GM23248 (cell line): ENCODE measurements at places on chromosomes 12 and 14.
A peak's percentile ranks its signal among the peaks of the same experiment; 100 is the strongest.

GRCh38 chr14:37598747-37599506, 3.5 kb downstream of the TTC6 start:
- no peak for DNase-seq

- DNase-seq: no peak
These were observed 79.5 kb downstream of the PPFIA2 start for GRCh38 chr12:81679614-81680013.

DNA sequence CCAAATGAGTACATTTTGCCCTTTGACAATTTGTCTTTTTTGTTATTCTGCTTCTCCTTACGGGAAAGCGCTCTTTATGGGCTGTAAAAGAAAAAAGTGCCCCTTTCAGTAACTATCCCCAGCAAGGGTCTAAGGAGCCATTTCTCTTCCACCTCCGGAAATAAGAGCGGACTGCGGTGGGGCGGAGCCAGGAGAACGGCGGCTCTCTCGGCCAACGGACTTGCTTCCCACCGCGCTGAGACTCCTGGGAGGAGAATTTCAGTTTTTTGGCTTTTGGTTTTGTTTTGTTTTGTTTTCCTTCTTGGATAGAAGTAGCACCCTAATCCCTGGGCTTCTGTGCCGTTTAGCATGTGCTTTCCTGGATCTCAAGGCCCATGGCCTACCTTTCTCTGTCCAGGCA, 43.5 kb downstream of the ZNF641 start:
- no peak for DNase-seq

DNA sequence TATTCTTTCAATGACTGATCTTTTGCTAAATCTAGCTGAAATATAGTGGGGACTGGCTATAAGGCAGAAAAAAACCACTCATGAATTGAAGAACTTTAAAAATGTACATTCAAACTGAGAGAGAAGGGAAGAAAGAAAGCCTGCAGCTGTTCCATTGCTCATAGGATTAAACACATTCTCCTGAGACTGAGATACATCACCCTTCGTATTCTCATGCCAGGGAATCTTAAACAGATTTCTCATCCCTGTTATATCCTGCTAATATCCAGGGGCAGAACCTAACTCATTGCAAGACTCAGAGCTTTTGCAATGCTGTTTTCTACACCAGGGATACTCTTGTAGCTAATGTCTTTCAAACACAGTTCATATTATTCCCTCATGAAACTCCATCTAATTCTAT, 67.2 kb upstream of the ACSS3 start:
- peak; percentile 12 for DNase-seq

DNA sequence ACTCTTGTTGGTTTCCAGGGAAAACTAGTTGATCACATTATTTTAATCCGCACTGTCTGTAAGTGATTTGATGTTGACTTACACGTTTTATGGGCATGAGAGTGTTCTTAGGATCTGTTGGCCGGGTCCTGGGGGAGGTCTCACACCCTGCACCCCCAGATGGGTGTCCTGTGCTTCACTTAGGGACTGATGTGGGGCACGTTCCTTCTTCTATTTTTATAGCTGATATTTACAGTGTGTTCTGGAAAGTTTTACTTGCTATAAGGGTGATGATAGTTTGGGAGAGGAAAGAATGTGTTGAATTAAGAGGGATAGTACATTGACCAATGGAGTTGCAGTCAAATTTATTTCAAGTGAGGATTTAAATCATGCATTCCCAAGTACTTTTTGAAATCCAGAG, 96.5 kb upstream of the DYNC1H1 start:
- no peak for DNase-seq

- no peak for DNase-seq
These were observed 71.7 kb downstream of the CRADD start for GRCh38 chr12:93748672-93749383.

DNA sequence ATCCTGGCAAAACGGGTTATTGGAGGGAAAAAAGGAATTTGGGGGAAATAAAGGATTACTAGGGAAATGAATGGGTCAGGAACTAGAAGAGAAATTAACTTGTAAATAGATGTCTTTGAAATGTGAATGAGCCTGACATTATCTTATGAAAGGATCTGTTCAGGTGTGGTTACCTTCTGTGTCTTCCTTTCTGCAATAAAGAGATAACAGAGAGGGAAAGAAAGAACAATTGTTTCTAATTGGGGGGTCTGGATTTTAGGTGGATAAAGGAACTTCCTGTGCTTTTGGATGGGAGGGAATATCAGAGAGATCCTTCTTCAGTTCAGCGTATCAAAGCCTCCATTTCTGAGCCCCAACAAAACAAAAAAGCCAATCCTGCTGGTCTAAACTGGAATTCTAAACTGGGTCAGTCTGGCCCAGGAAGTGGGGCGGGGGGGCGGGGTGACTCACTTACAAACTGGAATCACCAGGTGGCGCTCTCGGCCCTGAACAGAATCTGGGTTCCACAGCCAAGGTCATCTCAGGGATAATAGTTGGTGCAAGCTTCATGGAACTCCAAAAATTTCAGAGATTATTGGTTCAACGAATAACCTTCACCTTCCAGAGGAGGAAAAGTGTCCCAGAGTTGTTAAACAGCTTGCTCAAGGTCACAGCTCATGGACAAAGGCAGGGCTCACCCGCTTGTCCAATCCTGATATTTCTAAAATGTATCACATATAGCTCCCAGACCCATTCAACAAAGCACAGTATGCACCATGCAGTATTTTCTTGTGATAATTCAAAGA, 15.2 kb upstream of the PEBP1 start:
- DNase-seq: peak; percentile 85

- no peak for DNase-seq
These were observed 9.7 kb downstream of the MYO1A start for GRCh38 chr12:57040211-57040610.

DNA sequence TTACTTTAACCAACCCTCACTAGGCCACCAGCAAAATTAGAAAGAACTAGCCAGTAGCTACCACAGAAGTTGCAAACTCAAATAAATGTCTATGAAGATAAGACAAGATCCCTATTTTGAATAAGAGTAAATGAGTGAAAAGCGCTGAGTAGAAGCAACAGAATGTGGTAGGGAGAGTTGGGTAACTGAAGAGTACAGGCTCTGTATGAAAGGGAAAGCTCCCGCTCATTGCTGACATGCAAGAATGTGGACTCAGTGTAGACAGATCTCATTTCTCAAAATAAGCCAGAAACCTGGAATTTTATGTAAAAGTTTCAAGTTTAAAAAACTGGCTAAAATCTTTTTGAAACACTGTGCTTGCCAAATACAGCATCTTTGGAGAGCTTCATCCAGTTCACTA, 63.9 kb downstream of the NAV3 start:
- DNase-seq: no peak

DNA sequence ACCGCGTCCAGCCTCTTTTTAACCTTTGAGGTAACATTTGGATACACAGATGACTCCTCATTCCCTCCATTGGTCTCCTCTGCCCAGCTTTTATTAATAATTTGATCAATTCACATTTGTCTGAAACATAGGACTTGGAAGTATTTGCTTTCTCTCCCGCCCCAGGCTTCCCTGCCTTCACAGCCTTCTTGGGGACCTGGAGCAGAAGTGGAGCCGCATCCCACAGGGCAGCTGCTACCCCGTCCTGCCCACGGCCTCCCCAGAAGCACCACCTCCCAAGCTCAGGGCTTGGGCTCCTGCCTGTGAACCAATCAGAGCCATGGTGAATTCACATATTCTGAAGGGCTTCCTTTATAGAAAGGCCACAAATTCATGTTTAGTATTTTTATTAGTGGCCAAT, 97.6 kb downstream of the PIWIL1 start:
- DNase-seq: no peak

DNA sequence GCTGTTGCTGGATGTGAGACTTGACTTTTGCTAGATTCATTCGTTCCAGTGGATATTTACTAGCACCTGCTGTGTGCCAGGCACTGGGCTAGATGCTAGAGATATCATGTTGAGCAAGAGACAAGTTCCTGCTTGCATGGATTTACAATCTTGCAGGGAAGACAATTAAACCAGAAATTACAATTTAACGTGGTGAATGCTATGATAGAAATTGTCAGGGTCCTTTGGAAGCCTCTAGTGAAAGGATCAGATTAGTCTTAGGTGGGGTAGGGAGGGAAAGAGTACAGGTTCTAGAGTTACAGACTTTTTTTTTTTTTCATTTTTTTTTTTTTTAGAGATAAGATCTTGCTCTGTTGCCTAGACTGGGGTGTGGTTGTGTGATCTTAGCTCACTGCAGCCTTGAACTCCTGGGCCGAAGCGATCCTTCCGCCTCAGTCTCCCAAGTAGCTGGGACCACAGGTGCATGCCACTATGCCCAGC, 36.7 kb downstream of the SPATS2 start:
- no peak for DNase-seq

DNA sequence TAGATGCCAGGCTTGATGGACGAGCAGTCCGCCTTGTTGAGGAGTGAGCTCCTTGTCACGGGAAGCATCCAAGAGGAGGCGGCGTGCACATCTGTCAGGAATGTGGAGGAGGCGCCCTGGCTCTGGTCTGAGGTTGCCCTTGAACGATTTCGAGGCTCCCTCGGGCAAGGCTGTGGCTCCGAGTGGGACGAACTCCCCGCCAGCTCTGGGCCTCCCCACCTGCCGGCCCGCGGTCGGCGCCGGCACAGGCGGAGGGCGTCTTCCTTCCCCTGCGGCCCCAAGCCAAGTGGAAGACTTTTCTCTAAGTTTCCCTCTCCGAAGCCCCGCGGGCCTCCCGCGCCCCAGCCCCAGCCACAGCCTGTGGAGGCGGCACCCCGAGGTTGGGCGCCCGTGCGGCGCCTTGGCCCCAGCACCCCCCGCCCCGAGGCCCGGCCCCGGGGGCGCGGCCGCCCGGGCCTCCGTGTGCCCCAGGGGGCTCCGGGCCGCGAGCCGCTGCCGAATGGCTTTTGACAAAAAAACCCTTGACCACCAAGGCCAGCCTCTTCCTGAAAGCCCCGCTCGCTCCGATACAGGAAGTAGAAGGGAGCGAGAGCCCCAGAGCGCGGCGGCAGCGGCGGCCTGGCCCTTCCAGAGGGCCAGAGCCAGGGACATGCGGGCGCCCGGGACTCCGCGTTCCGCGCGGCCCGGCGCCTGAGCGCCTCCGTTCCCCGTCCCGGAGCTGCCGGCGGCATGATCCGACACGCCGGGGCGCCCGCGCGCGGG, at the start of gene RIN3:
Gene RIN3, plus strand, starts transcription at position 578 of the 762 bp plus-strand sequence. Its CDS starts 152 bp downstream, at position 730.
- DNase-seq: peak; percentile 84

- no peak for DNase-seq
These were observed 133.7 kb downstream of the TMEM30B start for GRCh38 chr14:61147381-61147821.

DNA sequence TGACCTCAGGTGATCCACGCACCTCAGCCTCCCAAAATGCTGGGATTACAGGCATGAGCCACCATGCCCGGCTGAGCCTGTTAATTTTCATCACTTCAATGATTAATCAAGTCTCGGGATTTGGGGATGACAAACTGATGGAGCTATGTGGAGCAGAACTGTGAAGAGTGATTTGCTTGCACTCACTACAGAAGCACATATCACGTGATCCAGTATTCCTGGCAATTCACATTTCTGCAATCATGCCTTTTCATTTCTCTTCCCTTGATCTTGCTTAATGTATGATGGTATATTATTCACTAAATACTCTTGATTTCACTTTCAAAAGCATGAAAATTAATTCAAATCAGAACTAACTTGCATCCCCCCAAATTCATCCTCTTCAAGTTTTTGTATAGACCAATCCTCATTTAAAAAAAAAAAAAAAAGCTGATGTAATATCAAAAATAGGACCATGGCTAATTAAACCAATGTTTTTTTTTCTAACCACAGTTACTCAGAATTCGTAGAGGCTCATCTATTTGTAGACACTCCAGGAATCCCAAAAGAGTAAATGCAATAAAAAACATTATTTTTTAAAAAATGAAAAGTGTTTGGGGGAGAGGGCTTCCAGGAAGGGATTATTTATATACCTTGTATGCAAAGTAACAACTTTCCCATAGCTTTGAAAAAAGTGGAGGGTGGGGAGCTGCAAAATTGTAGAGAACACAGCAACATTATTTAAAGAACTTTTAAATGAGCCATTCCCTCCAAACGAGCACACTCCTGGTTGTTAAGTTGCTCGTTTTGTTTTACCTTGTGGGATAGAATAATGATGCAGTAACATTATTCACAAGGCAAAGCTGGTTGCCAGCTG, 7.0 kb upstream of the ATXN2 start:
- peak; percentile 19 for DNase-seq

- DNase-seq: peak; percentile 33
These were observed 29.2 kb downstream of the GALNT16 start for GRCh38 chr14:69288956-69289705.

GRCh38 chr14:52253503-52253902, 14.0 kb upstream of the PTGDR start:
- DNase-seq: peak; percentile 61

- DNase-seq: no peak
These were observed 390.3 kb downstream of the DIO2 start for GRCh38 chr14:79820866-79821535.

GRCh38 chr12:52022841-52023181, 16.1 kb downstream of the TAMALIN start:
- DNase-seq: no peak

DNA sequence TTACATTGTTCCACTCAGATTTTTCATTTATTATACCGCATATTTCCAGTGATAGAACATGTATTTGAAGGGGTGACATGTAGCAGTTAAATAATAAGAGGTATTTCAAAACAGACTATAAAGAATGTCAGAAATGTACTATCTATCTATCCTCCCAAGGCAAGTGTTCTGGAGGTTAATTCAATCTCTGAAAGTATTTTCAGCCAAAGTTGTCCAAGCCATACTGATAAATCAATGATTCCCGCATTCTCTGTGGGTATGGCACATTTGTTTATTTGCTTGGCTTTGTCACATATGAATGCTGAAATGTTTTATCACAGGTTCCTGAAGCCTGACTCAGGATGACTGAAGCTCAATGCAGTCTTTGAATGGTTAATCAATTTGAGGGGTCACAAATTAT, 35.8 kb downstream of the KCNH5 start:
- DNase-seq: no peak

- DNase-seq: no peak
These were observed 780 bp upstream of the MYO1H start for GRCh38 chr12:109346920-109347319.

GRCh38 chr12:55818140-55818728, 393 bp downstream of the ORMDL2 start:
- DNase-seq: peak; percentile 82

DNA sequence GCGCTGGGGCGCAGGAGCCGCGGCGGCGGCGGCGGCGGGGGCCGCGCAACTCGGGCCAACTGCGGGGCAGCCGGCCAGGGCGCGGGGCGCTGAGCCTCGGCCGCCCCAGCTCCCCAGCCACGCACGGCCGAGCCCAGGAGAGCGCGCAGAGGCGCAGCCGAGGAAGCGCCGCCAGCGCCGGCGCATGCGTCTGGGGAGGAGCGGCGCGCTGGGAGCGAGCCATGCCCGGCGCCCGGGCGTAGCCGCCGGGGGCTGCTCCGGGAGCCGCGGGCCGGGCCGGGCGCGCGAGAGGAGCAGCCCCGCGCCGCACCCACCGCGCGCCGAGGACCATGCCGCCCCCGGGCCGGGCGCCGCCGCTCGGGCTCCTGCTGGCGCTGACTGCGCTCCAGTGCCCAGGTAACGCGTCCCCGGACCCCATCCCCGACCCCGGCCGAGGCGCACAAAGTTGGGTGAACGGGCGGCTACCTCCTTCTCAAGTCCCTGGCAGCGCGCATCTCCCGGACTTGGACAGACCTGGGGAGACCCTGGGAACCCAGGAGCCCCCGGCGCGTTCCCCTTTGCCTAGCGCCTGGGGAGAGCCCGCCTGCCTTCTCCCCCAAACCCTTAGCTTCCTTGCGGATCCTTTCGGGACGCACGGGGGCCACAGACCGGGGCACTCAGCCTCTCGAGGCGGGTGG, 121.4 kb downstream of the AACS start:
- peak; percentile 58 for DNase-seq

- DNase-seq: peak; percentile 30
These were observed 54.1 kb upstream of the NUAK1 start for GRCh38 chr12:106192659-106193393.
